ENCODE measurements at places on chromosomes 3 and 15.
A peak's percentile ranks its signal among the peaks of the same experiment; 100 is the strongest.

- no peak for DNase-seq
Observed at GRCh38 chr3:111829023-111829422, 30.0 kb upstream of the PHLDB2 start.

DNA sequence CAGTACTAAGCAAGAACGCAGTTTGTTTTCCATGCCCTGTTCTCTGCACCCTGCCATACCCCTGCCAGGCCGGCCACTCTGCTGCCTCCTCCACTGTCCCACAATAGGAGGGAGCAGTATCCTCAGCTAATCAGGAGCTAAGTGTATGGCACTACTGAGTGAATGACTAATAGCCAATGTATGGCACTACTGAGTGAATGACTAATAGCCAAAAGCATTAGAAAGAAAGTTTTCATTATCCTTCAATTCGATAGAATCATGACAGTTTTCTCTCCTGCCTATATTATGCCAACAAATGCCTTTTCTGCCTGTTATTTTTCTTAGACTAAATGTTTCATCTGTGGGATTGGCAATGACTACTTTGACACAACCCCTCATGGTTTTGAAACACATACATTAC is 107.5 kb upstream of the CHRM5 start:
- DNase-seq: peak; percentile 66

DNA sequence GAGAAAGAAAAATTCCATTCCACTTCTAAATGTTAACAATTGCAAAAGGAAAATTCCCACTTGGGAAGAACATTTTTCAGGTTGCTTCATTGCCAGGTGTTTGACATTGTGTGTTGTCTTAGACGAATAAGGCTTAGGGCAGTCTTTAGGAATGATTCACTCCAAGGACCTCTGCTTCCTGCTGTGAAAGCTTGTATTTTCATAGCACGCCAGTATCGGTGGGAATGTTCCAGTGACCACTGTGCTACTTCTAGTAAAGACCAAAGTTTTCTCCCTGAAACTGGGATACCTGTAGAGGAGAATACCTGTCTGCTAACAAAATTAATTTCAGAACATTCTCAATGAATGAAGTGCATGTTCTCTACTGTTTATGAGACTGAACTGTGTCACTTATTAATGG is 64.1 kb downstream of the CDIN1 start:
- peak; percentile 68 for DNase-seq

DNA sequence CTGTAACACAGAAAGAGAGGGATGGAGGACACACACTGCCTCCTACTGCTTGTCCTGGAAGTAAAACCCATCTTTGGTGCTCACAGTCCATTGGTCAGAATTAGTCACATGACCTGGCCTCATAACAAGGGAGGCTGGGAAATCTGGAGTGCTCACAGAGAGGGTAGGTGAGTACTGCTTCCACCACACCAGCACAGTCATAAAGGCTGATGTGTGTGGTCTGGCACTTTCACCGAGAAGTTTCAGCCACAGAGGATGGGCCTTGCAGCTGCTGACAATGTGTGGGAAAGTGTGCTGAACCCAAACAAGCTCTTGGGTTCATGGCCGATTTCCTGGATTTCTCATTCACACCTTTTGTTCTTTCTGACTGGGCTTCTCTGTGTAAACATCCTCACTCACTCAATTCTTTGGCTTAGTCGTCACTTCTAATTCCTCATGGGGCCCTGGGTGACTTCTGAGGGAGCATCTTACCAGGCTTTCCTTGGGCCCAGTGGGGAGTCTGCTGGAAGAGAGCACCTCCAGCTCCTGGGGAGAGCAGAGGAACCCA is 100.7 kb downstream of the ASB7 start:
- DNase-seq: no peak

DNA sequence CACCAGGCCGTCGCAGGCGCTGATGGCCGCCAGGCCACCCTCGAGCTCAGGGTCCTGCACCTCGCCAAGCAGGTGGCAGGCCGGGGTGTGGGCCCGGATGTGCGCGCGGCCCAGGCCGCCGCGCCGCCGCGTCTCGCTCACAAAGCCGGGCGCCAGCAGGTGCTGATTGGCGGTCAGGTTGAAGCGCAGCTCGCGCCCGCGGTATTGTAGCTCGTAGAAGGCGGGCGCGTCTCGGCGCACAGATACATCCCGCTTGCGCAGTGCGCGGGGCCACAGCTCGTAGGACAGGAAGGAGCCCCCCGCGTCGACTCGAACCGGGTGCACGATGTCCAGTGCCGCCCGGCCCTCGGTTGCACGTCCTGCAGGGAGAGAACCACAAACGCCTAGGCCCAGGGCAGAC is 11.1 kb downstream of the ADAMTS7 start:
- no peak for DNase-seq

DNA sequence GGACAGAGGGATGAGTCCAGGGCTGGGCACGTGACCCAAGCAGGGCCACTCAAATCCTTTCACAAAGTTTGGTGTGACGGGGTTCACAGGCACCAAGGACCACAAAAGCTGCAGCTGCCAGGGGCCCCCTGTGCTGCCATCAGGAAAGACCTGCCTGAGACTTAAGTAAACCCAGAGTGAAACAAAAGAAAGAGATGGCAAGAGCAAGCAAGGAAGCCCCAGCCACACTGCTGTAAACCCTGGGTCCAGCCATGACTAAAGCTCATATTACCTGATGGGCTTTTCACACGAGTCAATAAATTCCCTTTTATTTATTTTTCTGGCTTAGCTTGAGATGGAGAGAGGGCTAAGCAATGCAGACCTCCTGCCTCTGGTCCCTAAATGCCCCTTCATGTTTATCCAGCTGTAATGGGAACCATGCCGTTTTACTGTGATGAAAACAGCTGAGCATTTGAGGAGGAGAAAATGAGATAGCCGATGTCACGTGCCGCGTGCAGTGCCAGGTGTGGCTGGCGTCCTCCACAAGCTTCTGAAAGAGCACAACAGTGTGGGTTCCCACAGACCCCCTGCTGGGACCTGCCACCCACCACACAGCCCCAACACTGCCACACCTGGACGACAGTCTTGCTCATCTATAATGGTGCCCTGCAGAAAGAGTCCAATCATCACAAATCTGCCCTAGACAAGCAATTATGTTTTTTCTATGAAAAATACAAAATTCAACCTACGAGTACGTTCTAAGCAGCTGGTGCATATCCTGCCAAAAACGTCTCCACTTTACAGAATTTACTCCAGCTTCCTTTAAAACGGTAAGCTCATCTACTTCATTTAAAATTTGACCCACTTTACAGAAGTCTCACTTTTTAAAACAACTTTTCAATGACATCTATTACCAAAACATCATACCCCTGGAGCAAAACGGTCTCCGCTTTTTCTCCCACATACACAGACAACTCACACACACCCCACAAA is 34.2 kb downstream of the ADAMTS17 start:
- DNase-seq: no peak

DNA sequence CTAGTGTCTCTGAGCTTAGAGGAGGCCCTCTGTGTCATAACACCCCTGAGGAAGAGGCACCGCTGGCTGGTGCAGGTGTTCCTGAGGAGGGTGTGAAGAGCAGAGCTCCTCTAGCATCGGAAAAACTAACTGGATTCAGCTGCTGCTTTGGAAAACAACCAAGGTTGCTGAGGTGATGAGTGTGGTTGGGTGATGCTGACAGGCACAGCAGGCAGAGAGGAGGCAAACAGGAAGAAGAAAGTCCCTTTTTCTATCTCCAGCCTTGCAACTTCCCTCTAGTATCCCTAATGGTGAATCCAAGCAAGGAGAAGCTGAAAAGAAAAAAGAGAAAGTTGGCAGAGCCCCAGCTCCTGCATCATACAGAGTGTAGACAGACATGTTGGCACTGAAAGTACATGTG is 3.8 kb upstream of the OR4F15 start:
- DNase-seq: peak; percentile 71

DNA sequence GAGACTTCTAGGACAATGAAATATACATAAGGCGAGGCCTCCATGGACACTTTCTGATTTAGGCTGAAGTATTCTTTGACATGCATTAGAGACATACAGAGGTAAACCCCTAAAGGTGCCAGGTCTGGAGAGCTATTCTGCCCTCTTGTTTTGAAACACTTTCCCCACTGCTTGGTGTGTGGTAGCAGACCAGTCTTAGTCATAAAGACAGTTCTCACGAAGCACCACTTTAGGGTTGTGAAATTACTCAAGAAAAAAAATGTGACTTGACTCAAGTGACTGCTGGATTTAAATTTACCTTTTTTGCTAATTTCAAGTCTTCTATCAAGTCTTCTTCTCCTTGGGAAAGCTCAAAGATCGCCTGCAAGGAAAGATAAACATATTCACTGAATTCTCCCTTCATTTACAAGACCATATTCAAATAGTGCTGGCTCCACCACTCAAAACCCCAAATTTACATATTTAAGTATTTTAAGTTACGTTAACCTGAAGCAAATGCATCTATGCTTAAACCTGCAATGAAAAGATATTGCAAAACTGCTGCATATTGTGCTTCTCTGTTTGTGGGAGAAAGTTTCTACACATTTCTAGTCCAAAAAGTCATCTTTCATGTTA is 48.4 kb downstream of the ARHGEF3 start:
- no peak for DNase-seq

DNA sequence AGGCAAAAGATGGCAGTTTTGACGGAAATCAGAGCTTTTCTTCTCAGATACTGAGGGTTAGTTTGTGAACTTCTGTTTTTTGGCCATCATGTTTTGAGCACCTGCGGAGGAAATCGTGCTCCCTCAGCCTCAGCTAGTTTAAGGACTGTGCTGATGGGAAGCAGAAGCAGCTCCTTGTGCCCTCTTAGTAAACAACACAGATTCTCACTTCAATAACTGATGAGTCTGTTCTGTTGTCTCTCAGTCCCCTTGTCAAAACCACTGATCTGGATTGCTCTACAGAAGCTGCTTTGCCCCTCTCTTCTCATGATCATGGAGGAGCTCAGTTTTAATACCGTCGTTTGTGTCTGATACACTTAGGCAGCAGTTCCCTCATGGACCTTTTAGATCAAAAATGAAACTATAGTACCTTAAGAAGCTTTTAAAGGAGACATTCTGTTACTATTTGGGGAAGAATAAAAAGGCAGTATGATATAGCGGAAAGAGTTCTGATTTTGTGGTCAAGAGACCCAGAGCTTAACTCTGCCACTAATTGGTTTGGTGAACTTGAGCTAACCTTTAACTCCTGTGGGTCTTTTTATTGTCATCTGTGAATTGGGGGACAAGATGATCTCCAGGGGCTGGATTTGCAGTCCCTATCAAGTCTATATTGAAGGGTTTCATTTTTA is 152.6 kb downstream of the BBX start:
- DNase-seq: no peak

GRCh38 chr15:48664436-48664835 is 18.9 kb upstream of the FBN1 start:
- DNase-seq: no peak

DNA sequence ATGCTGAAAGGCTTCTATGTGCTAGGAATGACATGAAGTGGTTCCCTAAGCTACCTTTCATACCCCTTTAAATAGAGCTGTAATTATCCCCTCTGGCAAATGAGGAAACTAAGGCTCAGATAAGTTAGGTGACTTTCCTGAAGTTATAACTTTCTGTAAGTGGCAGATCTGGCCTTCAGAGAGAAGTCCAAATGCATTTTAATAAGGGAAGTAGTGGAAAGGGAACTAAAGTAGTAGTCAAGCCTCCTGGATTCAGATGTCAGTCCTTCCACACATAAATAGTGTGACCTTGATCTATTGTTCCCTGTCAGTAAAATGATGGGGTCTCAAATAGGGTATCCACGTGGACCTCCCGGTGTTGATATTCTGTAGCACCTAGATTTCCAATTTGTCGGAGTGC is 277.7 kb downstream of the EDEM1 start:
- DNase-seq: no peak

DNA sequence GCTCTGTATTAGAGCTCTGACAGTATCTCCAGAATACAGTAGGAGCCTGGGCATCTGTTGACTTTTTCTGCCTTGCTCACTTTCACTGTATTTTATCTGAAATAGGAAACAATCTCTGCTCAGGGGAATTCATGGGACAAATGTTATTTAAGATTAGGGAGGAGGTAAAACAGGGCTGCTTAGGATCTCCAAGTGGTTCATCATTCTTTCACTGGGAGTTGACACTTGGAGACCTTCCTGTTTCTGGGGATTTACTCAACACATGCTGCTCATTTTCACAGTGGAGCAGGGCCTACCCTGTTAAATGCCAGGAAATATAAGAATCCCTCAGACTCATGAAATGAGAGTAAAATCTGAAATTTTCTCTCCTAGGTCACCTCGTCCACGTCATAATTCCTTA is 185.5 kb downstream of the GAP43 start:
- DNase-seq: no peak

- no peak for DNase-seq
Observed at GRCh38 chr3:153513236-153513635, 351.2 kb downstream of the RAP2B start.
